ENCODE measurements at places on chromosomes 2 and 18.

GRCh38 chr2:3405876-3406275 is 26.4 kb downstream of the TRAPPC12 start:
- no peak for DNase-seq

- no peak for DNase-seq
Observed at GRCh38 chr2:154408786-154409185, 289.7 kb upstream of the KCNJ3 start.

- no peak for DNase-seq
Observed at GRCh38 chr2:150621526-150622213, 134.2 kb upstream of the RND3 start.

DNA sequence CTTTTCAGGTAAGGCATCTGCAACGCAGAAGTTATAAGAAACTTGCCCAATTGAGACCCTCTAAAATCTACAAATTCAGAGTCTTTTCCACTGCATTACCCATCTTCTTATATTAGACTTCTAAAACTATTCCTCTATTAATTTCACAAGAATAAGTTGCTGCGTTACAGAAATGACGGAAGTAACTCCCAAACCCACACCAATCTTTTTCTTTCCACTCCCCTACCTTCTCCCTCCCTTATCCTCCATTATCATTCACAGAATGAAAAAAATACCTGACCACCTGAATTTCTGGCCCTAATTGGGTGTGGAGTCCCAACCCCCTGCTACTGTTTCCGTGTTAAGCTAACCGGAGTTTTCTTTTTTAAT is 689 bp downstream of the RPRD1A start:
- DNase-seq, result no peak

DNA sequence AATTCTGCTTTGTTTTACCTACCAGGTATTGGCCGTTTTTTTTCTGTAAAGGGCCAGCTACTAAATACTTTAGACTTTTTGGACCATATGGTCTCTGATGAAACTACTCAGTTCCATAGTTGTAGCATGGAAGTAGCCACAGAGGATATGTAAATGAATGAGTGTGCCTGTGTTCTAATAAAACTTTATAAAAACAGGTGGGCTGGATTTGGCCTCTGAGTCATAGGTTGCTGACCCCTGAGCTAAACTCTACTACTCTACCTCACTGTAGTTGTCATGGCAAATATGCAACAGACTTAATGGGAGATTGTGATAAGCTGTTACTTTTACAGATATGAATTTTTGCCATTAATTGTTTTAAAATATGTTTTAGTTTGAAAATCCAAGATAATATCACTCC is 19.7 kb downstream of the CLIP4 start:
- no peak for DNase-seq

DNA sequence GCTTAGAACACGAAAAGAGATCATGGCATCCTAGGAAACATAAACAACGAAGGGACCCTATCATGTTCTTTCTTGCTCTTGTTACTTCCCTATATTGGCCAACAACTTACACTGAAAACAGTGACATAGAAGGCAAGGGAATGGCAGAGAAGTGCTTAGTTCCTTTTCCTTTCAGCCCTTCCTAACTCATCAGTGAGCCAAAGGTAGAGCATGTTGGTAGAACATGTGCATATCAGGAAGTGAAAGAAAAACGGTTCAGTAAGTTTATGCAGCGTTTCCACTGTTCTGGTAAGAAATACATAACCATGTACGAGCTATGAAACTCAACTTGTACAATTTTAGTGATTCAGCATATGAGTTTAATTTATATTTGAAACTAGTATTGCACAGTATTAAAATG is 21.7 kb downstream of the AKAIN1 start:
- DNase-seq, result no peak

- DNase-seq, result no peak
Observed at GRCh38 chr2:238167761-238168160, 9.0 kb downstream of the ERFE start.

DNA sequence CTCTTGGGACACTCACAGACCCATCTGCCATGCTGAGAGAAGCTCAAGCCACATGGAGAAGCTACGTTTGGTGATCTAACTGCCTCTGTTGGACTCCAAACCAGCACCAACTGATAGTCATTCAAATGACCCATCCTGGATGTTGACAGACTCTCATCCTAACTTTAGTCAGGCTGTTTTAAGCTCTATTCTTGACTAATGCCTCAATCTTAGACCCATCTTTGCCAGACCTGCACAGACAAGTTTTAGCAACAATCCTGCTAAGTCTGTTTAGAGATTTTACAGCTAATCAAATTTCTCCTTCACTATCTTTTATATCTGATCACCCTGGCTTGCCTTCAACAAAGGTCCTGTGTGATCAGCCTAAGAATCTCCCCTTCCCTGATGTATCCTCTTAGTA is 245.1 kb downstream of the SCG2 start:
- no peak for DNase-seq

DNA sequence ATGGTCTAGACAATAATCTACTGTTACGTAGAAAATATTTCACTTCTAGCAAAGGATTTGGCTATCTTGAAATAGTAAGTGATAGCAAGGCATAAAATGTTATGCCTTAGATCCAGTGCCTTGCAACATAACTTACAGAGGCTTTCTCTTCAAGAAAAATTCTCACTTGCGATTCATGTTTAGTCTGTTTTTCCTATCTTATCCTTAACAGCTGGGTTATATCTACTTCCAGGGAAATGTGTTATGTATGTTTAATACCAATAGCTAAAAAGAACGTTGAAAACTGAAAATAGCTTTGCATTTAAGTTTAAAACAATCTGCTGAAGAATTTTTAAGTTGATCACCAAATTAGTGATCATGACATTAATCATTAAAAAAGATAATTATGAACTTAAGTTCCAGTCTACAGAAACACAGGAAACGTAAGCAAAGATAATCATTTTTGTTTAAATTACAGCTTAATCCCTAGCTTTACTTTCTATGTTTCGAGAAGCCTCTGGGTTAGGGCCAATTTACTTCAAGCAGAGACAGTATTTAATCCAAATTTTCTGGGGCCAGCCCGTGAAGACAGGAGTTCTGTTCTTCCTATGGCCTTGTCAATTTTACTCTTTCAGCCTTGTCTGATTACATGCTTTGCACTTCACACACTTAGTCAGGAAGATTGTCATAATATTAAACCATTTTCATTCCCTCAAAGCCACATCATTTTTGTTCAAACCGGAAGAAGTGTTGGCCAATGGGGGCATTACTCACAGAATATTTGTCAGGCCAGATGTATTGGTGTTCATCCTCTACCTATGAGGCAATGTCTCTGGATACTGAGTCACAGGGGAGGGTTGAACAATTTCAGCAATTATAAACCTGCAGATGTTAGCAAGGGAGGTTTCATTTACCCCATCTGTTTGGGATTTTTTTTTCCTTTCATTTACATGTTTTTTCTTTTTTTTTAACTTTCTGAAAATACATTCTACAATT is 1132.9 kb upstream of the ZEB2 start:
- DNase-seq, result no peak

DNA sequence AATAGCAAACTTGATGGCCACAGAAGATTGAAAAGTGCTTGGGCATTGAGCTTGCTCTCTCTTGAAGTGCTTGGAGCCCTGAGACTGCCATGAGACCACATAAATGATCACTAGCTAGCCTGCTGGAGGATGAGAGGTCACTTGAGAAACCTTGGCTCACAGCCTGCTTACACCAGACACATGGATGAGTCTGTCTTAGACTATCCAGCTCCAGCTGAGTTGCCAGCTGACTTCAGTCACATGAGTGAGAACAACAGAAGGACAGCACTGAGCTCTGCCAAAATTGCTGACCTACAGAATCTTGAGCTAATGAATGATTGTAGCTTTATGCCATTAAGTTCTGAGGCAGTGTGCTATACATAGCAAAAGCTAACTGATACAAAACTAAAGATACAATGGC is 18.1 kb downstream of the NABP1 start:
- DNase-seq, result no peak

DNA sequence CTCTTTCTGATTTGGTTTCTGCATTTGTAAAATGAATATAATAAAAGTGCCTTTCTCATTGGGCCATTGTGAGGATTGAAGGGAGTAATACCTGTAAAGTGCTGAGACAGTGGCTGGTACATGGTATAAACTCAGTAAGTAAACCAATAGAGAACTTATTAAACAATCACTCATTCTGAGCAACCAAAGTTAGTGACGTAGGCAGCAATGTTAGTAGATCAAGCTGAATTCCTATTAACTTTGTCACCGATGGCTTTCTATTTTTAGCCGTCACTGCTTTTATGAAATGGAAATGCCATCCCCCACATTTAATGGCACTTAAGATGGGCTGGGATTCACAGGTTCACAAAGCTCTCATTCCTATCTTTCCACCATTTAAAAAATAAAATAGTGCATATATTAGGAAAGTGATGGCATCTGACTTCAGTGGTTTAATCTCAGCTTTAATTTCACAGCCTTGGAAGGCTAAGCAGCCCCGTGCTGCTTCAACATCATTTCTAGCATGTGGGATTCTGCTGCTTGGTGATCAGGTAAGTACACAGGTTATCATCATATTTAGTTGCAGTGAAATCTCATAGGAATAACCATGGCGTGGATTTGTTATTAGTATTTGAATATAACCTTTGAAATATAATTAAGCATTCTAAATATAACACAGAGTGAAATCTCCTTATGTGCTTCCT is 17.6 kb upstream of the PPP4R1 start:
- no peak for DNase-seq

- no peak for DNase-seq
Observed at GRCh38 chr2:203669820-203670219, 36.6 kb upstream of the CD28 start.

- DNase-seq, result peak; percentile 65
Observed at GRCh38 chr2:121810959-121811853, 55.8 kb downstream of the TSN start.

DNA sequence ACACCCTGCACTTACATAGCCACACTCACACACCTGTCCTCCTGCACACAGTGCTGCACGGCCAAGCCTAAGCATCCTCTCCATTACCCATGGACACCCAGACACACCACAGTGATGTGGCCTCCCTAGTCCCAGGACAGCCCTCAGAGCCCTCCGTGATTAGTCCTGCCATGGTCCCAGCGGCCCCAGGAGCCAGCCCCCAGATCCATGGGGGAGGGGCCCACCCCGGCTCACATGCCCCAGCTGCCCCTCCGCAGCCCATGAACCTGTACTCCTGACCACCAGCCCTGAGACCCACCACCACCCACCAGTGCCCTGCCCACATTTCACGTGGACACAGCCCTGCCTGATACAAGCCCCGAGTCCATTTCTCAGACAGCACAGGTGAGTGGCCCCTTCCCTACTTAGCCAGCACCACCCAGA is 8.1 kb upstream of the DUSP2 start:
- DNase-seq, result no peak

- DNase-seq, result no peak
Observed at GRCh38 chr2:102229141-102229769, 42.4 kb downstream of the IL1RL2 start.

- DNase-seq, result no peak
Observed at GRCh38 chr2:53727921-53728320, 39.7 kb upstream of the CHAC2 start.

GRCh38 chr2:117553448-117553847 is 261.0 kb upstream of the DDX18 start:
- DNase-seq, result no peak

DNA sequence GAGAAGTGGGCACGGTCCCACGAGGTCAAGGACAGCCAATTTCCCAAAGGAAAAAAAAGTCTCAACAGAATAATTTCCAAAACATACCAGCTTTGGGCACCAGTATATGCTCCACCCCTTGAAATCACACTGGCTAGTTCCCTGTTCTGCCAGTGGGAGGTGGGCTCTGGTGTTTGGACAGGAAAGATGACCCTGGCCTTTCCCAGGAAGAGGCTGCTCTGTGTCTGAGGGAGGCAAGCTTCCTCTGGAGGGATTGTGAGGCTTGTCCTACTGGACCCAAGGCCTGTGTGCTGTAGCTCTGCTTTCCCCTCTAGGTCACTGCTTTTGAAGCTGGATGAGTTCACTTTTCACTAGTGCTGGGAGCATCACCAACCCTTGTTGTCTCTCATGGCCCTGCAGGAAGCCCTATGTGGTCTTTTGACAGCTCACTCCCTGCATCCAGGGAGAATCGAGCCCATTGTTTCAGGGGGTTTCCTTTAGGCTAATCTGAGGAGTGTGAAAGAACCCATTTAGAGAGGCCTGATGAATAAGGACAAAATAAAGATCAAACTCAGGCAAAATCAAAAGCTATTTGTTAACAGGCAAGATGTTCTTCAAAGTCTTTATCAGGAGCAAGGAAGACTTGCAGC is 36.3 kb downstream of the CXCR4 start:
- DNase-seq, result no peak

DNA sequence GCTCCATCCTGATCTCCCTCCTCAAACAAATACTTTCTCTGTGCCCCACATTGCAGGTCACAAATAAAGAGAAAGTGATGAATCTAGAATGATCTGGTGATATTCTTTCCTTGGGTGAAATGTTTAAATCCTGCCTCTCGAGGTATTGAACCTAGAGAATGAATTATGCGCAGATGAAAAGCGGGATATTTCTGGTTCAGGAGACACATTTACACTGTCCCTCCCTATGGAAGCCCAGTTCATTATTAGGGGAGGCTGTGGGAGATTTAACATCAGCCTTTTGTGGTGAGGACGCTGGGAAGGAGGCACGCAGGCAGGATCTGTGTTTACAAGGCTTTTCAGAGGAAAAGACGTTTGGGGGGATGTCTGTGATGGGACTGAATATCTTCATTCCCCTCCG is 20.6 kb downstream of the MAPRE2 start:
- DNase-seq, result no peak

- DNase-seq, result no peak
Observed at GRCh38 chr2:218985021-218985324, at the start of gene FEV. Gene FEV, minus strand, starts transcription at chr2:218985184. Its CDS starts 109 bp downstream, at chr2:218985075.

DNA sequence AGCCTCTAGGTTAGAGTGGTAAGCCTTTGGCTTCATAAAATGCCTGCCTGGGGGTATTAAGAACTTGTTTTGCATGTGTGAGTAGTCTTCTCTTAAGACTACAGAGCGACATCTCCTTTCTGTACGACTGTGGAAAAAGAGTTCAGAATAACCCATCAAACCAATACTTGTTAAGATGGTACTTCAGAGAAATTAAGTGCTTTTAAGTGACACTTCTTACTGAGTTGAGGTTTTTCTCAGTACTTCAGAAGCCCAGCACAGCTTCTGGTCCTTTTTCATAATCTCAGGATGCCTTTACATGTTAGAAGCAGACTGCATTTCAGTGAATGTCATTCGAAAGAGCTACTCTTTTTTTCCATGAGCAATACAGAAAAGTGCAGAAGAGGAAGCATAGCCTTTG is 10.8 kb downstream of the XRCC5 start:
- DNase-seq, result no peak

- DNase-seq, result no peak
Observed at GRCh38 chr2:222760301-222760897, 88.9 kb downstream of the MOGAT1 start.

GRCh38 chr2:176491172-176491904 is 222.1 kb downstream of the MTX2 start:
- peak; percentile 84 for DNase-seq

GRCh38 chr2:19525313-19525712 is 166.9 kb upstream of the OSR1 start:
- DNase-seq, result no peak

GRCh38 chr2:188430705-188431104 is 139.0 kb downstream of the GULP1 start:
- no peak for DNase-seq

- no peak for DNase-seq
Observed at GRCh38 chr2:108621687-108622681, 87.7 kb downstream of the LIMS1 start.

Data from left hindlimb (tissue), 1 donor.